ENCODE measurements at places on chromosomes 6 and 20. TPM values are rescaled to one million over a fixed set of nuclear protein-coding genes. Genes with fewer than 3 reads are reported as not detected.

Gene GPR6
- not detected for polyA plus RNA-seq

Gene GPX5
- polyA plus RNA-seq: not detected

Gene PKHD1
- under 0.01 TPM for polyA plus RNA-seq

Gene LHFPL5
- not detected for polyA plus RNA-seq

Gene SH3BGRL2
- polyA plus RNA-seq: 1.6 TPM

Data from SK-N-SH (cell line).